Stimulated activated CD8-positive, alpha-beta memory T cell treated with anti-CD3 and anti-CD28 coated beads, Interleukin-4, amount 100 ng/mL, for 48 hours (primary cell): ENCODE measurements at places on chromosomes 7 and 10.

DNA sequence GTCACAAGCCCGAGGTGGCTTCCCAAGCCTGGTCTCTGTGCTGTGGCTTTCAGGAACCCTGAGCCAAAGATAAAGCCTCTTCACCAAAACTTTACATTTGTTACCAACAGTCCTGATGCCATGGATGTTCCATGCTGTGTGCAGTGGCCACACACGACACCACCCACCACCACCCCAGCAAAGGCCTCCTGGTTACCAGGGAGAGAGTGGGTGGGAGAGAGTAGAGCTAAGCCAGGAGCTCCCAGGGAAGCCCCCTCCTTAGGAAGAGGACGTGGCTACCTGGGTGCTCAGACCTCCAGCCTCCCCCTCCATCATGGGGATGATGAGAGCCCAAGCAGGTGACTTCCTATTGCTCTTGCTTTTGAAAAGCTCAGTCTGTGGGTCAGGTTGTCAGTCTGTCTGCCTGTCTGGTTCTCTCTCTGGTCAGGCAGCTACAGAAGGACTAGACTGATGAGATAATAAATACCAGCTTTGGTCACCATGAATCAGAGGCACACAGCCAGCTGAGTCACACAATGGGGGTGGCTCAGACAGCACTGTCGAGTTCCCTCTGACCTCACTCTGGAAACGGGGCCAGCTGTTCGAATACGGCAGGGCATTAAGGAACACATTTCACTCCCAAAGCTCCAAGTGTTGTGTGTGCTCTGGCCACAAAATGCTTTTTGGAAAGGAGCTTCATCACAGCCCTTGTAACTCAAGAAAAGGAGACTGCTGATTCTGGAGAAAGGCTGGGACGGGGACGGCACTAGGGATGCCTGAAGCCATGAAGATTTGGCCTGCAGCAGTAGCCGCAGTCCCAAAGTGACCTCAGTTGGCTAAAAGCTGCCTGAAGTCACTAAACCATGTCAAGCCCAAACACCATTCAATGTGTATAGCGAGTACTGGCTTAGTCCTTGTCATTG is 166.0 kb downstream of the FANK1 start:
- DNase-seq: no peak

DNA sequence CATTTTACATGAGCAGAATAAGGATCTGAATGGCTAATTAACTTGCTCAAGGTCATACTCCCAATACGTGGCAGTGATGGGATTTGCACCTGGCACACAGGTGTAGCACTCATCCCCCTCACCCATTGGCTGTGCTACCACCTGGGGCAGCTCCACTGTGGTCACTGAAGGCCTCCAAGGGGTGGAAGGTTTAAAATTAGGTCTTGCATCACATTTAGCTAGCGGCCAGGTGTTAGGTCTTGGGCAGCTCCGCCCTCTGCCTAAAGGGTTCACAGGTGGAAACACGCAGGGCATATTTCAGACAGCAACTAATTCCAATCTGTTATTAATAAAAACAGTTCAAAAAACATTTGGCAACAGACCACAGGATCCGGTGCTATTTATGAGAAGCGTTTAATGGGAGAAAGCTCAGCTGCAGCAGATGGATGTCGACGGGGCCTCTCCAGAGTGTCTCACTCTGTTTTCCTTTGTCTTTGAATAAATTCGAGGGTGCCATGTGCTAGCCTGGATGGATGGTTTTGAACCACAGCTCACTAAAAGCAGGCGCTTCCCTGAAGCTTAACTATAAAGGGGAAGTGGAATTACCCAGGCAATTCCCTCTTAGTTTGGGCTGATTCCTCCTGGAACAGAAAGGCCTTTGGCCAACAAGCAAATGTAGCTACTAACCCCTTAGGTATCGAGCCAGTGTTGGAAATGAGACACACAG is 1017.6 kb downstream of the TYW1 start:
- DNase-seq: no peak

- DNase-seq: no peak
Measured at GRCh38 chr10:35456153-35456720, 119.9 kb downstream of the CCNY start.

GRCh38 chr7:84368122-84368521 is 173.5 kb upstream of the SEMA3A start:
- DNase-seq: no peak

- DNase-seq: no peak
Measured at GRCh38 chr7:54978364-54979116, 40.3 kb upstream of the EGFR start.

DNA sequence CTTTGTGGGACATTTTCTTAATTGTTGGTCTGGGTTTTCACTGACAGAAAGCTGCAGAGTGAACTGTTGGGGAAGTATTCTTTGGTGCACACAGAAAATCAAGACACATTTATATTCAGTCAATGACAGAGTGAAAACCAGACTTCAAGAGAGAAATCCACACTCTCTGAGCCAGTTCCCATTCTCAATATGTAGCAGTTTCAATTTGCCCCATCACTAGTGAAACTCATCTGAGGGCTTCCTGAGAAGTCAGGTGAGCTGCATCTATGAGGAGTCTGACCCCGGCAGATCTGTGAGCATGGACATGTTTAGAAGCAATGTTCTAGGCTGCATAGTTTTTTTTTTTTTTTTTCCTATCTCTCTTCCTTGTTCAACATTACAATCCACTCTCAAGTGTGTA is 163.7 kb upstream of the AHR start:
- no peak for DNase-seq

GRCh38 chr7:50314836-50315592 is 10.5 kb downstream of the IKZF1 start:
- no peak for DNase-seq

DNA sequence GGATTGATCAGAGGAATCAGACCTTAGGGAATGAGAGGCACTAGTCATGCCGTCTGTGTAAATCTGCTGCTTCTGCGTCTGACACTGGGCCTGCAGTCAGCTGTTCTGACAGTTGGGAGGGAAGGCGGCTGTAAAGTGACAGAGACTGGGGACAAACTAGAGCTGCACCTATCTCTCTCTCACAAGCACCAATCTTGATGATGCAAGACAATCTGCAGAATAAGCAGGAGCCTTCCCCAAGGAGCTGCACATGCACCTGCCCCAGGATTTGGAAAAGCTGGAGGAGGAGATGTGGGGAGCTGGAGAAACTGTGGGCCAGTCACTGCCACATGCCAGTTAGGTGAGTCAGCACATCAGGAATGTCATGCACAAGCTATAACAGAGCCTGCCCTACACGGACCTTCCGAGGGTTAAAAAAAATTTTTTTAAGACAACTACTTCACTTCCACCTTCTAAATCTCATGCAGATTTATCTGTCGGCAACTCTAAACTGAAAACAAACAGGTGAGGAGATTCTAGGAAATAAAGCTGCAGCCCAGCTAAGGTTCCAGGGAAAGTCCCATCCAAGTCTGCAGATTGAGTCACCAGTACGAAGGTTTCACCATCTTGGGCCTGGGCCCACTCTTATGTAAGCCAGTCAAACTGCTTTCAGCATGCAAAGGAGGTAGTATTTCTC is 39.2 kb downstream of the ENO4 start:
- DNase-seq: no peak

- DNase-seq: no peak
Measured at GRCh38 chr7:80588591-80588990, 49.9 kb upstream of the CD36 start.

- peak; percentile 45 for DNase-seq
Measured at GRCh38 chr7:116524609-116525297, at the start of gene CAV1. Gene CAV1, plus strand, starts transcription at chr7:116525036. Its CDS starts 27 bp downstream, at chr7:116525063.

- DNase-seq: no peak
Measured at GRCh38 chr10:125775491-125776106, at the start of gene MMP21. Gene MMP21, minus strand, starts transcription at chr10:125775821. Its CDS starts 0 bp downstream, at chr10:125775821.

DNA sequence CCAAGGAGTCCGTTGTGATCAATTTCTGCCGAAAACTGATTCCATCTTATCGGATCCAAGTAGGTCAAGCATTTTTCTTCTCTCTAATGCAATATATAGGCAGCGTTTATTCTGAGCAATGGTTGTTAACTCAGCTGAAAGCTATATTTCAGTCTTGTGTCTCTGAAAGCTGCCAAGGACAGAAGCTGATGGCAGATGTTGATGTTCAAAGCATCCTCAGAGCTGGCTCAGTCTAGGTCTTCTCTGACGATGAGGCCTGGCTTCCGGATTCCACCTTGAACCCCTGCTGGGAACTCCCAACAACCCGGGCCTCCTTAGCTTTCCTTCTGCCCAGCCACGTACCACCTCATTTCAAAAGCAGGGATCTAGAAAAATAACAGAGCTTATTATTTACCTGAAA is 863.6 kb downstream of the NRG3 start:
- no peak for DNase-seq

DNA sequence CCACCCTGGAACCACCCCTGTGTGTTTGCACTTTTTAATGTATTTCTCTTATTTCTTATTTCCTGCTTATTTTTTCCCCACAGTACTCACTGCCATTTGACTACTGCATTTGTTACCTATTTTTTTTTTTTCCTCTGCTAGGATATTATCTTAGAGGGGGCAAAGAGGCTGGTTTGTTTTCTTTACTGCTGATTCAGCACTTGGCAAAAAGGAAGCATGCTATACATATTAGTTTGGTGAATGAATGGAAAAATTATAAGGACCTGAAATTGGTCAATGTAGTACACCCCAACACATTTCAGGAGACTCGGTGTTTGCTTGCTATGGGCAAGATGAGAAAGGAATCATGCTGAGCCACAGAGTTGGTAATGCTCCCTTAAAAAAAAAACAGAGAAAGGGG is 193.5 kb downstream of the SORCS3 start:
- no peak for DNase-seq

GRCh38 chr10:128739930-128740329 is 613.7 kb upstream of the MKI67 start:
- DNase-seq: no peak

- DNase-seq: no peak
Measured at GRCh38 chr10:119832951-119833350, 39.7 kb downstream of the MCMBP start.
